Activated naive CD4-positive, alpha-beta T cell treated with Interleukin-2 at 50 U/mL for 16 hours (primary cell): ENCODE measurements at places on chromosomes 11 and 22.

DNA sequence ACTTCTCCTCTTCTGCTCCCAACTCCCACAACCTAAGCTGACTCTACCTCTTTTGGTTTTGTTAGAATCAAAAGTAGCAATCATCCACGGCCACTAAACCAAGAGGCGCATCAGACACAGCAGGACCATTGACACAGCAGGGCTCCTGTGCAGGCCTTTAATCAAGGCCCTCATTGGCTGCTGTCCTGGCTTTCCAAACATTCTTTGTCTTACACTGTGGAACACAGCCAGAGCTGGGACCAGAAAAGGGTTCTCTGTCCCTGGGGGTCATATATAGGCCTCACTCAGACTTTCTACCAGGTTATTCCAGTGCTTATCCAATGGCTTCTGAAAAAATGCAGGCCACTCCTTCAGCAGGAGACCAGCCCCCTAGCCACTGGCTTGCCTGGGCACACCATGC lies 212.7 kb upstream of the NTM start:
- DNase-seq: no peak

DNA sequence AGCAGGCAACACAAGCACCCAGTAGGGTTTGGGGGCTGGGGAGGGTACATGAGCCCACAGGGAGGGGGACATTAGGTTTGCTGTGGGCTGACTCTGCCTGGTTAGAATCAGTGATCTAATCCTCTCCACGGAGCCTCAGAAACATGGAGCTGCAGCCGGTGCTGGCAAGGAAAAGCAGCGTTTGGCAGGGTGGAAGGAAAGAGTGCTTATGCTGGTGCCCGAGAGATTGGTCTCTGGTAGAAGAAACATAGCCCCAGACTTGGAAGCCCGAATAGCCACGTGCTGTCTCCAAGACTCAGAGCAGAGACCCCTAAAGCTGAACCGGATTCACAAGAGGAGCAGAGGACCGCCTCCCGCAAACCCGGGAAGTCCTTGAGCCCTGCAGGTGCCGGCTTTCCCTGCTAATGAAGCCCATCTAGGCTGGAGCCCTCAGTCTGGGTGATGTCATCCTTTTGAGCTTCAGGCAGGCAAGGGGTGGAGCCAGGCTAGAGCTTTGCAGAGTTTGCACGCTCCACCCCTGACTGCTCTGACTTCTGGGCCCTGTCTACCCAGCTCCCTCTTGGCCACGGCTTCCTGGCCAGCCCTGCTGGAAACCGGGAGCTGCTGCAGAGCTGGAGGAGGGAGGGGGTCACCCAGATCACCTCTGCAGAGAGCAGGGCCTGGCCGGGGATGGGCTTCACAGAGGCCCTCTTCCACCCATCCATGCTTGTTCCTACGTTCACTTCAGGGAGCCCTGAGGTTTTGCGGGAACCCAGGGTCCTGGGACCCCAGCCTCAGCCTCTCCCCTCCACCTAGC lies 35.0 kb upstream of the JAM3 start:
- peak; percentile 59 for DNase-seq

- DNase-seq: no peak
These were observed 43.2 kb upstream of the OVCH2 start for GRCh38 chr11:7749456-7749855.

DNA sequence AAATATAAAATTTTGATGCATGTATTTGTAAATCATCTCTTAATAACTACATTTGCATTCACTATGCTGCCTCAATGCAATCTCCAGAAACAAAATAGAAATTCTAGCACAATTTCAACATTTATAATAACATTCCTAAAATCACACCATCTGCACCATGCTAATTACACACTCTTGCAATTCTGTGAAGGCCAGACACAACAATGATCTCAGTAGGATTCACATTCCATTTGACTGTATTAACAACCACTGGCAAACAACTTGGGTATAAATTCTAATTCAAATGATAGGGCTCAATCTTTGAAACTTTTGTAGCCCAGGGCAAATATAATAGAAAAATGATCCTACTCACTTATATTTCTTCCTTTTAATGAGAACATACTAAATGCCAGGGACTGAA lies 25.9 kb downstream of the RAB6A start:
- no peak for DNase-seq
